Left lung (tissue), 14 donors: ENCODE measurements at places on chromosomes 13 and 19. TPM values are rescaled to one million over a fixed set of nuclear protein-coding genes. Genes with fewer than 3 reads are reported as not detected.
A peak's percentile ranks its signal among the peaks of the same experiment; 100 is the strongest.

- no peak for DNase-seq
Measured at GRCh38 chr13:94988654-94989053, 276.3 kb upstream of the SOX21 start.

GRCh38 chr13:75365724-75366173, 116.2 kb downstream of the TBC1D4 start:
- DNase-seq: no peak

DNA sequence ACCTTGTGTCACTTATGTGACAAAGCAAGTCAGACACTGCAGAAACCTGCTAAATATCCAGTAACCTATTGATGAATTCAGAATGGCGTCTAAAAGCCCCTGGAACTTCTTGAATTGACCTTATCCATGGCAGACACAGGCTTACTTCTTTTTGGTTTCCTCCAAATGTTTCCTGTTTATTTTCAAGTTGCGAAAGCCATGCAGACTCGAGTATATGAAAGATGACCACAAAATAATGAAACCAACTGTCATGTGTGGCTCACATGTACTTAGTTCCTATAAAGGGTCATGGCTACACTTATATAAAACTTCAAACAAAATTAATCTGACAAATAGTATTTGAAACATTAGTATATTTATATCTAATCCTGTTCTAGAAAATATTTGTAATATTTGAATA, 113.1 kb upstream of the FNDC3A start:
- DNase-seq: no peak

DNA sequence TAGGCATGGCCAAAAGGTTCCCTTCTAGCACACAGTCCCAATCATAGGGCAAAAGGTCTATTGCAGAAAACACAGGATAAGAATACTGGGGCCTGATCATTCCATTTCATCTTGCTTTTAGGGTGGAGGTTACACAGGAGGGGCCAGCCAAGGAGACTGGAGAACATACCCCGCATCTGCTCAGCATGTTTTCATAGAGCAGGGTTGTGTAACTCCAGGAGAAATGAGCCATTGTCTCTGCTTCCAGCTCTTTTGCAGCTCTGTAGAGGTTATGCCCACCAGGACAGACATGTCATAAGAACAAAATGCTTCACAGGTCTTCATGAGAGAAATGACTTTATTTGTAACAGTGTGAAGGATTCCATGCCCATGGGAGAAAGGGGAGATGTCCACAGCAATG, 742.8 kb downstream of the DACH1 start:
- no peak for DNase-seq

GRCh38 chr19:29273000-29273640, 60.2 kb upstream of the UQCRFS1 start:
- DNase-seq: no peak

GRCh38 chr19:6475321-6476108, 6.1 kb downstream of the DENND1C start:
- DNase-seq: no peak

Gene ZNF284
- 6.9 TPM for polyA plus RNA-seq

DNA sequence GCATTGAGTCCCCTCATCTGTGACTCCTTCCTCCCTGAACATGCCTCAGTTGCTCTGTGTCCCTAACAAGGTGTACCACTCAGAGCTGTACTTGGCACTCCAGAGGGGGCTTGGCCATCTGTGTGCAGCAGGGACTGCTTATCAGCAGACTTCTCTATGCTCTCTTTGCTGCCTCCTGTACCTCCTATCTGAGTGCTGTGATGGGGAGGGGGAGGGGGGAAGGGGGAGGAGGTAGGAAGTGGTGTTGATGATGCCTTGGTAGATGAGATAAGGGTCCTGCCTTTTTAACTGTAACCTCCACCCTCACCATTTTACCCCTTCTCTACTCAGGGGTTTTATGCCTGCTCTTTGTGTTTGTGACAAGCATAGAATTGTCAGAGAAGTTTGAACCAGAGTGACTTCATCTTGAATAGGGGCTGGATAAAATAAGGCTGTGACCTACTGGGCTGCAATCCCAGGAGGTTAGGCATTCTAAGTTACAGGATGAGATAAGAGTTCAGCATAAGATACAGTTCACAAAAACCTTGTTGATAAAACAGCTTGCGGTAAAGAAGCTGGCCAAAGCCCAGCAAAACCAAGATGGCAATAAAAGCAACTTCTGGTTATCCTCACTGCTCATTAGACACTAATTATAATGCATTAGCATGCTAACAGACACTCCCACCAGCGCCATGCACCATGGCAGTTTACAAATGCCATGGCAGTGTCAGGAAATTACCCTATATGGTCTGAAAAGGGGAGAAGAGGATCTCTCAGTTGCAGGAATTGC, 13.2 kb downstream of the PCDH8 start:
- DNase-seq: no peak

DNA sequence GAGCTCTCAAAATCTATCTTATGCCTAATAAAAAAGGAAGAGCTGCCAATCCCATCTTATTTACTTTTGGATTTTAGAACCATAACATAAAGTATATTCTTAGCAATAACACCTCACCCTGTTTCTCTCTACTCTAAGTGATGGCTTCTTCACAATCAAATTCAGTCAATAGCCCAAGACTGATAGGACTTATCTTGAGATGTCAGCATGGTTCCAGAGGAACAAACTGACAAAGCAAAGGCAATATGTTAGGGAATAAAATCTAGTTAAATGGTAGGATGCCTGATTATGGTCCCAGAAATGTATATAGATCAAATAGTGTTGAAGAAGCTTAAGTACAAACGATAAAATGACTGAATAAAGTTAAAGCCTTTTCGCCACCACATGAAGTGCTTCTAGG, 36.3 kb downstream of the DACH1 start:
- no peak for DNase-seq

GRCh38 chr19:34766386-34766785, 6.6 kb downstream of the ZNF599 start:
- DNase-seq: no peak

Gene CDX2
- polyA plus RNA-seq: not detected

Gene RFPL4AL1
- not detected for polyA plus RNA-seq

DNA sequence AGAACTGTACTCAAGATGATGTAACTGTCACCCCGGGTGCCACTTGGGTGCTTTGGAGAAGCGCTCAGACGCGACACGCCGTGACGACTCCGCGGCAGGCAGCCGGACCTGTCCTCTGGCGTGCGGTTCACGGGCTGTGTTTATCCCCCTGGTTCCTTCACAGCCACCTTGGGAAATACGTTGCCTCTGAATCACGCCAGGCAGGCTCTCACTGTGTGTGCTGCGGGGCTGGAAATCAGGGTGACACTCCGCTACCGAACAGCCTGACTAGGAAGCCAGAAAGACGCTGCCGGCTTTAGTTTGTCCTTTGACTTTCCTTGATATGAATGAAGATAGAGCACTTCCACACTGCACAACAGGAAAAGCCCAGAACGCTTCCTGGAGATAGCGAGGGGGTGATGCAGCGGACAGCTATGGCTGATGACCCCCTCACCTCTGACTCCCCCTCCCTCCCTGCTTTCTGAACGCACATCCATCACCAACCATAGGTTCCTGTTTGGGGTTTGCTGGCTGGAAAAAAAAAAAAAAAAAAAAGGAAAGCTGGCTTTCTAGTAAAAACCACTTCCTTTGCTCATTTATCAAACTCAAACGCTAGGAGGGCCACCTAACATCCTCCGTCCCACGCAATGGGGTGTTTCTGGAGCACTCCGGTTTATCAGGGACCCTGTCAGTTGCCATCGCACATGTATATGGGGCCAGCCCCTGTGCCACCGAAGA, 3.7 kb upstream of the GP6 start:
- no peak for DNase-seq

Gene CTXN1
- polyA plus RNA-seq: 11.3 TPM

GRCh38 chr19:38975214-38975860, at the start of gene FBXO17:
Gene FBXO17, minus strand, starts transcription at chr19:38975742. Its CDS starts 25,423 bp downstream, at chr19:38950319.
- DNase-seq: peak; percentile 40
